ENCODE measurements at places on chromosomes 5 and 9.

DNA sequence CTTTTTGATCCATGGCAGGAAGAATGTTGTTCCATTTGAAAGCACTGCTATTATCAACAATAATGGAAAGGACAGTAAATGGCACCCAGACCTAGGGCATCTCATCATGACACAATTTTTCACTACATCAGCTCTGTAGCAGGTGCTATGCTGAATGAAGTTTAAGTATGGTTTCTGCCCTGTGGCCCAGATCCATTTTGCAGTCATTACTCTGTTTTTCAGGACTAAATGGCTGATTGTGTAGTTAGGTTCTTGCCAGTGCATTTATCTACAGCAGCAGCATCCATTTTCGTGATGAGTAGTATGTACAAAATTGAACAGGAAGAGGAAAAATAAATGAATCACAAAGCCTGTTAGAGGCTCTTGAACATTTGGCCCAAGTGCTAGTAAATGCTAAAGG lies 270.5 kb upstream of the CD180 start:
- no peak for DNase-seq

DNA sequence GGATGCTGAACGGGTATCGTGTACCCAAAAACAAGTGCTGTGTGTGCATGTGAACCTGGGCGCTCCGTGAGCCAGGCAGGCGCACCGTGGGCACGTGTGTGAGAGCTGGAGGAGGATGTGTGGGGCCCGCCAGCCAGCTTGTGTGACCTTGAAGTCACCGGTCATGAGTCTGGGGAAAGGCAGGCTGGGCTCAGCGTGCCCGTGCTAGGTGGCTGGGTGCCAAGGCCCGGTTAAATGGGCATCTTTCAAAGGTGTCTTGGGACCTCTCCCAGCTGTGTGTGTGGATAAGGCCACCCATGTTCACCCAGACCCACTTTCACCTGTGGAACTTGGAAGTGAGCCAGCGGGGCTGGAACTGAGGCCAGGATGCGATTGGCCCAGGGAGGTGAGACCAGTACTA lies 3.4 kb downstream of the KCNT1 start:
- no peak for DNase-seq

DNA sequence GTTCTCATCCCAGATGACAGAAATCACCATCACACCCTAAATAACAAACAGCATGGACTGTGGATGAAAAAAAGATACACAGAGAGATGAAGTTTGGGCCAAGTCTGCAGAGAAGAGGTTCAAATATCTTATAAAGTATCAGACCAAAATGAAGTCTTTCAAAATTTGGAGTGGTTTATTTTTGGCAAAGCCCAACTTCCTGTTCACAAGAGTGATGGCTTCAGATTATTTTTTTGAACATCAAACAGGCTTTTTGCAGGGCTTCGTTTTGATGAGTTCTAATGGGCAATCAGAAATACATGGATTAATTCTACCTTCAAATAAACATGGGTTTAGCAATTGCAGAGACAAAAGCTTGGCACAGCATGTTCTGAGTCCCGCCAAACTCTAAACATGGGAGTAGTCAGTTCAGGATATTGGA lies 378.2 kb upstream of the RPS23 start:
- no peak for DNase-seq

GRCh38 chr5:97550164-97550563 lies 367.1 kb upstream of the RIOK2 start:
- DNase-seq, result no peak

- no peak for DNase-seq
These were observed 412.5 kb downstream of the ELAVL2 start for GRCh38 chr9:23413541-23413940.

DNA sequence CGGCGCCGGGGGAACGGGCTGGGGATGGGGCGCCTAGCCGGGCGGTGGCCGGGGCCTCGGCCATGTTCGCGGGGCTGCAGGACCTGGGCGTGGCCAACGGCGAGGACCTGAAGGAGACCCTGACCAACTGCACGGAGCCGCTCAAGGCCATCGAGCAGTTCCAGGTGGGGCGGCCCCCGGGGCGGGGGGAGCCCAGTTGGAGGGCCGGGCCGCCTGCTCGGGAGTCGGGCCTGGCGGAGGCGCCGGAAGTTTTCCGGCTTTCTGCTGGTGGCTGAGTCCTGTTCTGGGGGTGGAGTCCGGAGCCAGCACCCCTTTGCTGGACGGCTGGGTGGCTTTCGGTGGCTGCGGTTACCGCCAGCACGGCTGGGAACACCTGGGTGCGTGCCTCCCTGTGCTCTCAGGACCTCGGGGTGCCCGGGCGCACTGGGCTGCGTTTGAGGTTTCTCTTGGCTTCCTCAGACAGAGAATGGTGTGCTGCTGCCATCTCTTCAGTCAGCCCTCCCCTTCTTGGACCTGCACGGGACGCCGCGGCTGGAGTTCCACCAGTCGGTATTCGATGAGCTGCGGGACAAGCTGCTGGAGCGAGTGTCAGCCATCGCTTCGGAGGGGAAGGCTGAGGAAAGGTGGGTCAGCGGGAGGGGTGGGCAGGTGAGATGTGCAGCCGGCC lies 454 bp downstream of the NELFB start:
- DNase-seq, result no peak

DNA sequence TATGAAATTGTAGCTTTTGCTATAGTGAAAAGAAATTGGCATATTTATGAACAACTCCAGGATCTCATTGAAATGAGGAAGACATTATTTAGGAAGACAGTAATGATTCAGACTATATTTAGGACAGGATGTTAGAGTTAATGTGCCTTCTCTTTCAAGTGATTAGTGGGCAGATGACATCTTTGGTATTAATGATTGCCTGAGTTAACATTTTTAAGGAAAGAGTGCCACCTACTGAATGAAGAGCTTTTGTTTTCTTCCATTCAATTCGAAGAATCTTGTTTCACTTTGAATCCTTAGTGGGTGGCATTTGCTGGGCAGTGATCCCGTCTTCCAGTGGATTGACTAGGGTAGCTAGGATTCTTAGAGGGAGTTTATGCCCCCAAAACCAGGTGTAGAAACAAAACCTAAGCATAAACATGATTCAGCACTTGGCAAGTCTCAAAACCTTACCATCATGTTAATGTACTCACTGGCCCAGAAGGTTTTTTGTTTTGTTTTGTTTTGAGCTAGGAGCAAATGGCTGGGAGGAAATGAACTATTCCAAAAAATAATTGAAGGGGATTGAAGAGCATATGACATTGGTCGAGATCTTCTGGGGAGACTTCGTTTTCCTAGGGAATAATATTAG lies 23.2 kb downstream of the MAP3K1 start:
- no peak for DNase-seq

DNA sequence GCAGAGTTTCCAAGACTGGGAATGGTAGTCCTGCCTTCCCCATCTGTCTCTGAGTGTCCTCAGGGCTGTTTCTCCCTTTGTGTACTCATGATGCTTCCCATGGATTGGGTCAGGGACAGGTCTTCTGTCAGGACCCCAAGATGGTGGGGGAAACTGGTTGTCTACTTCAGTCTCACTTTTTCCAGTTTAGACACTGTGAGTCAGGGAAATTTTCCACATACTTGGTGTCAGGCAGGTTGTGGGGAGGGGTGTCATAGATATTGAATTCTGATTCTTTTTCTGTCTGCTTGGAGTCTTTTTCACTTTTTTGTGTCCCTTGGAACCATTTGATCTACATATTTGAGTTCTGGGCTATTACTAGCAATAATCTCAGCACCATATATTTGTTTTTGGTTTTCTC lies 10.3 kb downstream of the POLK start:
- DNase-seq, result no peak

DNA sequence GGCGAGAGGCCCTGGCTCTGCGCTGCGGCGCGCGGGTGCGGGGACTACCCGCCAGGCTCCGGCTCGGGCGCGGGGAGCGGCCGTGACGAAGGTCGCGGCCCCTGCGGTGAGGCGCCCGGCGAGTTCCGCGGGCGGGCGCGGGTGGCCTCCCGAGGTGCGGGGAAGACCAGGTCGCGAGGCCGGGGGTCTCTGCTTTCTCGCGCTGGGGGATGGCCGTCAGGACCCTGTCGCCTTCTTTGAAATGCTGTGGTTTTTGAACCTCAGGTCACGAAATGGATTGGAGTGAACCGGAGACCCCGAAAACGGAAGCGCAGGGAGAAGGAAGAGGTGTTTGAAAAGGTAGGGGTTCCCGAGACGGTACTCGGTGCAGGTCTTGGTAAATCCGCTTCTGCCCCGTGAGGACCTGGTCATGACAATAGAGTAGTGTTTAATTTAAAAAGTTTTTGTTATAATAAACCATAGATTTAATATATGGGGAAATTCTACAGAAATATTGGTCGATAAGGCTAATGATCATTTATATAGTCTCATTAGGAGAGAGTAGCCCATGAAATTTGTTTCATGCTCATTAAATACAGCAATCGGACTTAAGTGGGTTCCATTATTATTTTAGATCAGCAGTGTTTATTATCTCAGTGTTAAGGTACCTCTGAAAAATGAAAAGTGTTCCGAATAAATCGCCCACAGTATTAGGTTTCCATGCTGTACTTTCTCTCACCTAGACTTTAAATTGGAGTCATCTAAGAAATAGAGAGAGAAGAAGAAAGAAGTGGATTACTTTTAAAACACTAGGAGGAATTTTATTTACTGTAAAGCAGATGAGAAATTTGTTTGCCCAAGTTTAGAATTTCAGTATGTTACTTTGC lies 279.0 kb downstream of the AOPEP start:
- no peak for DNase-seq

DNA sequence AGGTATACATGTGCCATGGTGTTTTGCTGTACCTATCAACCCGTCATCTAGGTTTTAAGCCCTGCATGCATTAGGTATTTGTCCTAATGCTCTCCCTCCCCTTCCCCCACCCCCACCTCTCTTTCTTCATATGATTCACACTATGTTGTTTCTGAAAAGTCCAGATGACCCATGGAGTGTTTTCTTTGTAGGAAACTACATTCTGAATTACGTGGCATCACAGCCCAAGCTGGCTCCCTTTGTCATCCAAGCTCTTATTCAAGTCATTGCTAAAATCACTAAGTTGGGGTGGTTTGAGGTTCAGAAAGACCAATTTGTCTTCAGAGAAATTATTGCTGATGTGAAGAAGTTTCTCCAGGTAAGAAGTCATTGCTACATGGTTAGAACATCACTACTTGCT lies 30.4 kb downstream of the RANBP17 start:
- no peak for DNase-seq

DNA sequence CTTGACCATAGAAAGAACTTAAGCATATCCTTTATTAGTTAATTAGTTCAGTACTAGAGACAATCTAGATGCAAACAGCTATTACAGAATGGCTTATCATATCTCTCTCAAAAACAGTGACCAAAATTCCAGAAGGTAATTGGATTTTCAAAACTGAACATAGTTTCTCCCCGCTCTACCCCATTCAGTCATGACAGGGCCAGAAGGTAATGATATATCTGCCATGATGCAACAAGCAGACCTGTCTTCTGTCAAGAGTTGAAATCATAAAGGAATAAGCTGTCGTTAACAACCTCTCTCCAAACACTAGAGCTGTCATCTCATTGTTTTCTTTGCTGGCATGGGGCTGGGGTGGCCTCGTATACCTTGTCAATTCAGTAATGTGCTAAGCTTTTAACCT lies 200.5 kb upstream of the POU5F2 start:
- no peak for DNase-seq

- no peak for DNase-seq
These were observed 119.5 kb downstream of the ANXA1 start for GRCh38 chr9:73270967-73271721.

GRCh38 chr9:108052431-108053080 lies 563.0 kb upstream of the KLF4 start:
- no peak for DNase-seq

DNA sequence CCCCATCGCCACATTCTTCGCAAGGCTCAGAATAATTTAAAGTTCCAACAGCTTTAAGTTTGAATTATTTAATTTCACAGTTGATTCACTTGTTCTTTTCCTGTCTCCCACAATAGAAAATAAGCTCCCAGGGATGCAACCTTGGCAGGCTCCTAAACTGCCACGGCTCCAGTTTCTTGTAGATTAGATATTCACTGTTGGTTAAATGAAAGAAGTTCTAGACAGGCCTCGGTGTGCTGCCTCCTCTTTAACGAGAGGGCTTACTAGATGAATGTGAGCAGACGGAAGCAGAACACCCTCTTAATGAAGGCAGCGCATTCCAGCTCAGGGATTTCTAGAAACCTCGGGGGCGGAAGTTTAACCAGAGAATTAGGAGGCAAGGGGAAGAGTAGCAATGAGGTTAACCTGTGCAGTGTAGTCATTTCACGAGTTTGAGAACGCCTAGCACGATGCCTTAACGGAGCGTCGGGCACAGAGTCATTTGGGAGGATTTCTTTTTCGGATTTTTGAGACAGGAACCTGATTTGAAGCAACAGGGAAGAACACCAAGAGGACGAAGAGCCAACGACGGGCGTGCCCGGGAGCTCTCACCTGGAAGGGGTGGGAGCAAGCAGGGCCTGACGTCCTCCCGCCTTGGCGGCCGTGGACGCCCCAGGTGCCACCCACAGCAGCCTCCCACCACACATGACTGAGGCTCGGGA lies 637 bp upstream of the SMC5 start:
- peak; percentile 64 for DNase-seq

- DNase-seq, result no peak
These were observed 136.0 kb upstream of the OSMR start for GRCh38 chr5:38709678-38710306.

GRCh38 chr9:95494416-95495371 lies 22.1 kb downstream of the PTCH1 start:
- peak; percentile 86 for DNase-seq

GRCh38 chr5:141763541-141763940 lies 81.5 kb upstream of the ARAP3 start:
- no peak for DNase-seq

DNA sequence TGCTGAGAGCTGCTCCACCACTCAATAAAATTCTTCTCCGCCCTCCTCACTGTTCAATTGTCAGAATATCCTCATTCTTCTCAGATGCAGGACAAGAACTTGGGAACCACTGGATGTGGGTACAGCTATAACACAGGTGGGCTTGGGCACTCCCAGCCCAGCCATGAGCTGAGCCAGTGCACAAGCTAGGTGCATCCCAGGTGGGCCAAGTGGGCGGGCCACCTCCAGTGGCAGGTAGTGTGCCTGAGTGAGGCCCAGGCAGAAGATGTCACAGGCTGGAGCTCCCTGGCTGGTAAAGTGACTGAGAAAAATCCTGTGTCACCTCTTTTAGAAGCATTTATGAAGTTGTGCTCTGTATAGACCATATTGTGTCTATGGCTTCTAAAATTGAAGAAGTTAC lies 501.6 kb upstream of the TYRP1 start:
- no peak for DNase-seq

DNA sequence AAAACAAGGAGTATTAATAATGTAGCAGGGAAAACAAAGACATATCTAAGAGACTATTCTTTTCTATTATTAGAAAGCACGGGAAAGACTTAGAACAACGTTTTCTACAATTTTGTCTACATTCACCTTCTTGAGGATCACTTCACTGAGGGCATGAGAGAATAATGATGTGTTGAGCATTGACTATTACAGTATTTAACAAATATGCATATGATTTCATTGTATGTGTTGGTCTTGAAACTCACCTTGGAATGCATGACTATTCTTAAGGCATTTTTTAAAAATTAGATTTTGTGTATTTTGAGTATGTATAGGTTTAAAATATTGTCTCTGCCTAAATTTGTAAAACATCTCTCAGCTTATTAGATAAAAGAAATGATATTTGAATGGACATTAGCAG lies 1.2 kb downstream of the FSD1L start:
- DNase-seq, result no peak

All from natural killer cell treated with Interleukin-12 subunit alpha and Interleukin-12 subunit beta and Interleukin-15 and Interleukin-18, amount 100 ng/mL, for 72 hours (primary cell).